ENCODE measurements at places on chromosomes 5 and 9.
A peak's percentile ranks its signal among the peaks of the same experiment; 100 is the strongest.

DNA sequence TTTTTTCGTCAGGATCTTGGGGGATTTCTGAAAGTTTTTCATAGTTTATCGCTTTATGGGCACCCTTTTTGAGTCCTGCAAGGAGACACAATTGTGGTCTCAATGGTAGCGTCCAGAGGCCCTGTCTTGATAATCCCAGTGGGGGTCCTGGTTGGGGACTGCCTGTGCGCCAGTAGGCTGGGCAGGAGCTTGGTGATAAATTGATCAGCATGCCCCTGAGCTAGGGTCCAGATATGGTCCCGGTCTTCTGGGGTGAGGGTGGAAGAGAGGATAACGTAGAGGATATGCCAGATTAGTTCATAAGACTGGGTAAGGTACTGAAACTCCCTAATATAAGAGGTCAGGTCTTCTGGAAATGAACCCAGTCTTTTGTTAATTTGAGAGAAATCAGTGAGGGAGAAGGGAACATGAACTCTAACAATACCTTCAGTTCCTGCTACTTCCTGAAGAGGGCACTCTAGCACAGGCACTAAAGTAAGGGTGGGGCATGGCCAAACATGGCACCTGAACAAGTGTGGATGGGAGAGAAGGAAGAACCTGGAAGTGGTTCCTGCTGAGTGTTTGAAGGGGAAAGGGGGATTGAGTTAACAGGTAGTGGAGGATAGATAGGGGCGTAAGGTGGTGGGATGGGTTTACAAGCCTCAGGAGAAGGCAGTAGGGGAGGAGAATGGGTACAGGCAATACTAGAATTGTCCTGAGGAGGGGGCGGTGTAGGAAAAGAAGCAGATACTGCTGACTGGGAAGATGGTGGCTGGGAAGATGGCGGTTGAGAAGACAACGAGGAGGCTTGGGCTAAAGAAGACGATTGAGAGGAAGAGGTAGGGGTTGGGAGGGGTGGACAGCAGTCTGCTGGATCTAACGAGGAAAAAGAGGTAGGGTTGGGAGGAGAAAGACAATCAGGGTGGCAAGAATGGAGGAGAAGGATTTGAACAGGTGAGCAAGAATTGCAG is 33.8 kb upstream of the ANXA2R start:
- DNase-seq: no peak

DNA sequence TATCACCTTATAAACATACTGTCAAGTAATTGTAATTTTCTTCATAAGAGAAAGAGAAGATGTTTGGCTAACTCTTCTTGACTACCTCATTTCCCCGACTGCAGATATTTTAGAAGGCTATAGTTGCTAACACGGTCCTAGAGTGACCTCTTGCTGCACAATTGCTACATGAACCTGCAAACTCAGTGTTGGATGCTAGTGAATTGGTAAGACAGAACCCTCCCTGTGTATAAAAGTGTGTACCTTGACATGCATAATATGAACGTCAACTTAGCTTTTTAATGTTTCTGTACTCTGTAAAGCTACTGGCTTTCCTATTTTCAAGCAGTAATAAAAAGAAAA is 46.7 kb upstream of the CER1 start:
- peak; percentile 2 for DNase-seq

GRCh38 chr5:96743065-96743768 is 64.5 kb downstream of the ERAP1 start:
- DNase-seq: no peak

GRCh38 chr9:33776578-33776977 is 18.8 kb upstream of the PRSS3 start:
- no peak for DNase-seq

DNA sequence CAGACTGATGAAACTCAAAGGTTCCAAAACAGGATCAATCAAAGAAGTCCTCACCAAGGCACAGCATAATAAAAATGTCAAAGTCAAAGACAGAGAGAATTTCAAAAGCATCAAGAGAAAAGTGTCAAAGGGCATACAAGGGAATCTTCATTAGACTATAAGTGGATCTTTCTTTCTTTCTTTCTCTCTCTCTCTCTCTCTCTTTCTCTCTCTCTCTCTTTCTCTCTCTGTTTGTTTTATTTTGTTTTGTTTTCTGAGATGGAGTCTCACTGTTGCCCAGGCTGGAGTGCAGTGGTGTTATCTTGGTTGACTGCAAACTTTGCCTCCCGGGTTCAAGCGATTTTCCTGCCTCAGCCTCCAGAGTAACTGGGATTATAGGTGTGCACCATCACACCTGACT is 148.3 kb upstream of the CD180 start:
- DNase-seq: no peak

DNA sequence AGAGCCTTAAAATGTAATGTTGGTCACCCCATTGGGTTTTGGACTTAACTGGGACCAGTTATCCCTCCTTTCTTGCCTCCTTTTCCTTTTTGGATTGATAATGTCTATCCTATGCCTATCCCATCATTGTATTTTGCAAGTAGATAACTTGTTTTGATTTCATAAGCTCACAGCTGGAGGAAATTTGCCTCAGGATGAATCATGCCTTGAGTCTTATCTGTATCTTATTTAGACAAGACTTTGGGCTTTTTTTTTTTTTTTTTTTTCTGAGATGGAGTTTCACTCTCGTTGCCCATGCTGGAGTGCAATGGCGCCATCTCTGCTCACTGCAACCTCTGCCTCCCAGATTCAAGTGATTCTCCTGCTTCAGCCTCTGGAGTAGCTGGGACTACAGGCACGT is 443.3 kb downstream of the DNAH5 start:
- DNase-seq: peak; percentile 19

DNA sequence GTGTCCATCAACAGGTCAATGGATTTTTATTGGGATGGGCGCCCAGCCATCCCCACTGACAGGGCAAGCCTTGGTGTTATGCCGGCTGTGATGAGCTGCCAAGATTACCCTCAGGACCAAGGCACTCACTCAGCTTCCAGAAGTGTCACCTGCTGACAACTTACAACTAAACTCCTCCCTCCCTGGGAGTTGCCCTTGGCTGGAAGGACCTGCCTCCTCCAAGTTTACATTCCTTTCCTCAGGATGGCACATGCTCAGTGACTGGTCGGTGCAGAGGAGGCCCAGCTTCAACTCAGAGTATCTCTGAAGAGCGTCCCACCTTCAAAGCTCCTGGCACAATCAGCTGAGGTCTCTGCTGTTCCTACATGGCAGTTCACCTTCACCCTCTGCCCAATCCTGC is 52.5 kb upstream of the ZBTB43 start:
- DNase-seq: no peak

- no peak for DNase-seq
These were observed 25.6 kb downstream of the PDE8B start for GRCh38 chr5:77235846-77236721.
